Renal pelvis (tissue), 12 donors: ENCODE measurements at places on chromosomes 5 and 9.

GRCh38 chr9:16139774-16140173, 586.9 kb downstream of the CCDC171 start:
- peak; percentile 63 for DNase-seq

- DNase-seq: no peak
These were observed 179.8 kb downstream of the FGF1 start for GRCh38 chr5:142506046-142506445.

- DNase-seq: no peak
These were observed 293.1 kb downstream of the DMRTA1 start for GRCh38 chr9:22739712-22740111.

DNA sequence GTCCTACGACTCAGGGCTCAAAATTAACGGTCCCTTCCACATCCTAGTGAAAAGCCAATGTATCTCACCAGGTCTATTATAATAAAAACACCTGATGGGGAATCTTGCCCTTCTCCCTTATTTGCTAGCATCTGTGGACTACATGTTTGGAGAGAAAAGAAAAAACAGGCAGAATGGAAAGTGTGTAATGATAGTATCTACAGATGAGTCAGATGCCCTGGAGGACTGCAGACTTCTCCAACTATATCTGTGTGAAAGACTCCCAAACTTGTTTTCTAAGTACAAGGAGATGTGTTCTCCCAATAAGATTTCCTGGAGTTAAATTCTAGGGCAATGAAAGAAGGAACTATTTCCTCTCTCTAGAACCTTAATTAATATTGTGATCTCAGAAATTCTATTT, 66.0 kb downstream of the FOXB2 start:
- DNase-seq: no peak

- no peak for DNase-seq
These were observed 228.8 kb downstream of the ARRDC3 start for GRCh38 chr5:91154338-91154737.

- DNase-seq: no peak
These were observed 13.1 kb upstream of the CFAP157 start for GRCh38 chr9:127693697-127694096.

DNA sequence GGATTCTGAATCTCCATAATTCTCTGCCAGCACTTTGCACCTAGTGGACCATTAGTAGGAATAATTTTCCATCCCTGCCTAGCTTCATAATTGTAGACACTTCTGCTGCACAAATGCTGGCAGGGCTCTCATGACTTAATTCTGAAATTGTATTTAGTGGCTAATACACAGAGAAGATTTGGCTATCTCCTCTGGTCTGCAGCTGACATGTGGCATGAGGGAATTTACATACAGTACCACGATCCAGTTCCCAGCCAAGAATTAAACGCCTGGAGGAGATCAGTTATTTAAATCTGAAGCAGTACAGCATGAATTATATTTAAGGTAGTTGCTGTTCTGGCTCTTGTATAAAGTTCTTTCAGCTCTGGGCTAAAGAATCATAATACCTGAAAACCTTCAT, 46.5 kb downstream of the IQGAP2 start:
- DNase-seq: no peak

- DNase-seq: no peak
These were observed 175.9 kb downstream of the ARRDC3 start for GRCh38 chr5:91207248-91207647.

GRCh38 chr5:117242028-117242427, 667.4 kb upstream of the SEMA6A start:
- no peak for DNase-seq

DNA sequence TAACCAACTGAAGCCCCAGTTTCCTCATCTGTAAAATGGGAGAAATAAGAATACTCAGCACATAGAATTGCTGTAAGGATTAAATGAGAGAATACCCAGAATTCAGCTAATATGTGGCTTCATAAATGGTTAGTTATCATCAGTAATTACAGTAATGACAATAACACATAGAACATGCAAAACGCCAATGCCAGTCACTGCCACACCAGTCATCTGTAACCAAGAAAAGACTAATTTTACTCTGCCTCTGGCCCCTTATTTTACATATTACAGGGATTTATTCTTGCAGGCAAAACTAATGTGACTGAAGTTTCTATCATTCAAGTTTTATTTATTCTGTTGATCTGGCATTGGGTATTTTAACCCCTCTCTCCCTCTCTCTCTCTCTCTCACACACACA, 46.5 kb downstream of the EBF1 start:
- no peak for DNase-seq

DNA sequence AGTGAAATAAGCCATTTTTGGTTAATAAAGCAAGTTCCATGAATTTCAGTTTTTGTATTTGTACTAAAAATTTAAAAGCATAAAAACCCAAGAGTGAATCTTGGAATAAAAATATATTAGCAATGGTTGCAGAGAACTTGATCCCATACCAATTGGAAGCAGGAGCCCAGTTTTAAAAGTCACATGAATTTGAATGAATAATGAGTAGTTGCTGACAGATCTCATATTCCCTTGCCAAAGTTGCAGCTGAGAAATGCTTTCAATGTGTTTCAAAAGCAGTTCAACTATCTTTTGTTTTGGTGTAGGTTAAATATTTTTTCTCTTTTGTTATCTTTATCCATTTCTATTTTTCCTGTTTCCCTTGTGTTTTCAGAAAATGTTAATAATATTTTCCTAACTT, 818.6 kb downstream of the CDH18 start:
- DNase-seq: no peak

- no peak for DNase-seq
These were observed 263.9 kb downstream of the NR3C1 start for GRCh38 chr5:143139585-143139984.

DNA sequence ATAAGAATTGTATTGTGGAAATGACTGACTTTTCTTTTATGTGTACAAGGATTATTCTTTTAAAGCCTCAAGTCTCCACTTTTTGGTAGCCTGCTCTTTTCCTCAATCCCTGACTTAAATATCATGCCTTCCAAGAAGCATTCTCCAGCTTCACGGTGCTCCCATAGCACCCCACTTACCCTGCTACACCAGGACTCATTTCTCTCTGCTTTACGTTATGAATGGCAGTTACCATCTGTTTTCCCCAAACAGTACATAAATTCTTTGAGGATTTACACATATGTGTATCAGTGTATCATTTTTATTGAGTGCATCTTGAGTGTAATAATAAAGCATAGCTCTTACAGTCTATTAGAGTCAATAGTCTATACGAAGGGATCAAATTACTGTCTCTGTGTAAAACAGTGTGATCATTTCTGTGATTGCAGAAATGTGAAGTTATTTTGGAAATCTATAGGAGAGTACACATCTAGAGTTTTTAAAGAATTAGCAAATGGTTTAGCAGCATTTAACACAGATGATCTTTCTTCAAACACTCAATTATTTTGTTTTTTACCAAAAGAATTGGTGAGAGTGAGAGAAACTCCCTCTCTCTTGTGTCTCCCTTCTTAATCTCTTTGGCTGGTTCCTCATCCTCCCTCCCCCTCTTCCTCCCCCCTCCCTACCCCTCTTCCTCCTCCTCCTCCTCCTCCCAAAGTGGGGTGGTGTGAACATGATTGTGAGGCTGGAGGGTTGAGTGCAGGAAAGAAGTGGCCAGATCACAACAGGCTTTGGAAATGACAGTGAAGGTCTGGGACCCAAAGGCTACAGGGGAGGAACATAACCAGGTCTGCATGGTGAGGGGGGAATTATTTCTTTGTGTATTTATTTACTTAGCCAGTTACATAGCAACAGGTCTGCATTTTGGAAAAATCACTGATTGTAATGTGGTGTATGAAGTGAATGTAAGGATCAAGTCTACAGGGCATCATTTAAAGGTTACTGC, 27.6 kb upstream of the ECM2 start:
- DNase-seq: no peak
